Stimulated activated CD4-positive, alpha-beta T cell treated with anti-CD3 and anti-CD28 coated beads, Interleukin-1b, Interleukin-23, amount 100 ng/mL, for 48 hours (primary cell): ENCODE measurements at places on chromosomes 13 and 19.

- no peak for DNase-seq
These were observed 12.2 kb downstream of the RHPN2 start for GRCh38 chr19:33052352-33052972.

- no peak for DNase-seq
These were observed 93.4 kb downstream of the FLT1 start for GRCh38 chr13:28401303-28402056.

GRCh38 chr19:31406106-31406505, 56.9 kb upstream of the TSHZ3 start:
- no peak for DNase-seq

DNA sequence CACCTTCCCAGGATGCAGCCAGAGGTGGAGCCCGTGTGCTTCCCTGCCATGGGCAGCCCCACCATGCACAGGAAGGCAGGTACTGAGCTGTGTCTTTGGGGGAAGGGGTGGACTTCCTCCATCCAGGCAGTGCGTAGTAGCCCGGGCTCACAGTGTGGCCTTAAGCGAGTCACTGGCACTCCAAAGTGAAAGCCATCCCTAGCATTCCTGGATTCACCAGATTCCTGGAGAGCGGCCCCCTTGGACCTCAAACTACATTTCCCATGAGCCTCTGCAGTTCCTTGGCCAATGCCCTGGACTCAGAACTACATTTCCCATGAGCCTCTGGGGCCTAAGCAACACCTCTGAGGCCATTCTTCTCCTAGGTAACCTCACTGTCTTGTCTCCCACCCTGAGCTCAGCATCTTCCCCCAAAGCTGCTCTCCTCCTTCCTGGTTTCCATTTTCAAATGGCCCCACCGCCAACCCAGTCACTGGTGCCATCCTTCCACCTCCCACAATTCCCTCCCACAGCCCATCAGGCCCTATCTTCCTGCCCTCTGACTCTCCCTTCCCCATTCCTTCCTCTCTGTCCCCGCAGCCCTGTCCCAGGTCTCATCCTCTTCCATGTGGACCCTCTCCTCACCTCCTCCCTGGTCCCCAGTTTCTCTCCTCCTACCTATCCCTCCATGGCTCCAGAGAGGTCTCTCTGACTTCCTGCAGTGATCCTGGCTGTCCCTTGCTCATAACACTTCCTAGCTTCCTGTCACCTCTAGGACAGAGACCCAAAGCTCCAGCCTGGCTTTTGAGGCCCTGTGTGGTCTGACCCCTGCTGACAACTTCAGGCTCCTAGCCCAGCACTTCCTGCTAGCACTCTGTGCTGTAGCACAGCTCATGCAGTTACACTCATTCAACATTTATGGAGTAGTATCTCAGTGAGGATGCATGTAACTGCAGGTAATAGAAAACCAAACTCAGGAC, at the start of gene C19orf81:
C19orf81 (plus strand) TSS at position 13 of the 959 bp plus-strand sequence; CDS start at position 13, 0 bp downstream.
- DNase-seq, result no peak

DNA sequence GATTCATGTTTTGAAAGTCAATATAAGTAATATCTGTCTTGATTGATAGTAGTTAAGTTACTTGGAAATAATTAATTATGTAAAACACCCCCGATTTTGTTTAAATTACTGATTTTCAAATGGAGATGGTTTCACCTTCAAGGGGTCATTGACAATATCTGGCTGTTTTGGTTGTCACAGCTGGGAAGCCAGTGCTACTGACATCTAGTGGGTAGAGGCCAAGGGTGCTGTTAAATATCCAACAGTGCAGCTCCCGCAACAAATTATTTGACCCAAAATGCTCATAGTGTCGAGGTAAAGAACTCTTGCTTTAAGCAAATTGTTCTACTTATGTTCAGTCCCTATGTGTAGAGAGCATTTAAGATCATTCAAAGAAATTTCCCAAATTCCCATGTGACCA, 50.6 kb upstream of the PCDH20 start:
- no peak for DNase-seq
